ENCODE measurements at places on chromosomes 5 and 9. TPM values are rescaled to one million over a fixed set of nuclear protein-coding genes. Genes with fewer than 3 reads are reported as not detected.

The TRPM6 gene
- 2.2 TPM for total RNA-seq

The STKLD1 gene
- total RNA-seq, result 1.2 TPM

The MED27 gene
- 13.9 TPM for total RNA-seq

The SLC23A1 gene
- 0.40 TPM for total RNA-seq

DNA sequence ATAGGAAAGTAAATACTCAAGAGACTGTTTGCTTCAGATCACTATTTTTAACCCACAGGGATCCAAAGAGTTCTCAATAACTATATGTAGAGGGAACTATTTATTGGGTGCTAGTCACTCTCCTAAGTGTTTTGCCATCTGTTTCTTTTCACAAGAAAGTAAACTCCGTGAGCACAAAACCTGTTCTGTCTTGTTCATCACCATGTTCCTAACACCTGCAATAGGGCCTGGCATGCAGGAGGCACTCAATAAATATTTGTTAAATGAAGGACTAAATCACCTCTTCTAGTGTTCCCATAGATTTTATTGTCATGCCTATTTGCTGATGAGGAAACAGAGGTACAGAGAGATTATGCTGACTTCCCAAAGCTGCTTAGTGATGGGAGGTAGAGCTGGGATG is 118.2 kb downstream of the VCAN start:
- no peak overlapping the region for H3K4me3 ChIP-seq
- H3K36me3 ChIP-seq, result no peaks in the 10 kb centered on the region
- H3K27ac ChIP-seq, result no peak overlapping the region
- H3K4me1 ChIP-seq, result no peaks in the 10 kb centered on the region
- DNase-seq, result no peak
- no peaks in the 10 kb centered on the region for H3K27me3 ChIP-seq

Measured in spinal cord (tissue), 10 donors.